ENCODE measurements at places on chromosomes 4 and X. TPM values are rescaled to one million over a fixed set of nuclear protein-coding genes. Genes with fewer than 3 reads are reported as not detected.
A peak's percentile ranks its signal among the peaks of the same experiment; 100 is the strongest.

DNA sequence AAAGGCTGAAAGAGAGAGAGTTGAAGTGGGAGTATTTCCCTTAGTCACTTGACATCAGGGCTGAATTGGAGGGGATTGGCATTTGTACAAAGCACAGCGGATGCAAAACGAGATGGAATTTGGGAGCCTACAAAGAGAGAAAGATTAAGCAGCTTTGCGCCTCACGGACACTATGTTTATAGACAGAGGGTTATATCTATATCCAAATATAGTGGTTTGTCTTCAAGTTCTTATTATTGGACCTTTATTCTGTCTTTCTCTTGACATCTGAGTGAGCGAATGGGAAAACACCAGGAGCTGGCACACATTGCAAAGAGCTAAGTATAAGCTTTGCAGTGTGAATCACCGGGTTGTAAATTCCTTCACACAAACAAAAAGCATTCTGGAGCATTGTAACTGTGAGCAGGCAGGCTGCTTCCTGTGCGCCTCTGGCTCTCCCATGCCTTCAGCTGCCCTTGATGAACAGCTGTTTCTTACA lies 500.2 kb downstream of the STIM2 start:
- no peak overlapping the region for H3K4me3 ChIP-seq
- no peaks in the 10 kb centered on the region for H3K36me3 ChIP-seq
- no peak overlapping the region for H3K27ac ChIP-seq
- no peaks in the 10 kb centered on the region for H3K27me3 ChIP-seq
- DNase-seq = no peak
- no peaks in the 10 kb centered on the region for H3K4me1 ChIP-seq

GRCh38 chrX:2928583-2929434 lies at the start of gene ARSD:
Gene ARSD, minus strand, starts transcription at chrX:2929339. Its CDS starts 64 bp downstream, at chrX:2929275.
- H3K4me3 ChIP-seq = peak within 1 kb of the TSS; percentile 55
- no peaks in the 10 kb centered on the region for H3K36me3 ChIP-seq
- peak; percentile 96 for DNase-seq
- H3K27ac ChIP-seq = peak within 1 kb of the TSS; percentile 94

DNA sequence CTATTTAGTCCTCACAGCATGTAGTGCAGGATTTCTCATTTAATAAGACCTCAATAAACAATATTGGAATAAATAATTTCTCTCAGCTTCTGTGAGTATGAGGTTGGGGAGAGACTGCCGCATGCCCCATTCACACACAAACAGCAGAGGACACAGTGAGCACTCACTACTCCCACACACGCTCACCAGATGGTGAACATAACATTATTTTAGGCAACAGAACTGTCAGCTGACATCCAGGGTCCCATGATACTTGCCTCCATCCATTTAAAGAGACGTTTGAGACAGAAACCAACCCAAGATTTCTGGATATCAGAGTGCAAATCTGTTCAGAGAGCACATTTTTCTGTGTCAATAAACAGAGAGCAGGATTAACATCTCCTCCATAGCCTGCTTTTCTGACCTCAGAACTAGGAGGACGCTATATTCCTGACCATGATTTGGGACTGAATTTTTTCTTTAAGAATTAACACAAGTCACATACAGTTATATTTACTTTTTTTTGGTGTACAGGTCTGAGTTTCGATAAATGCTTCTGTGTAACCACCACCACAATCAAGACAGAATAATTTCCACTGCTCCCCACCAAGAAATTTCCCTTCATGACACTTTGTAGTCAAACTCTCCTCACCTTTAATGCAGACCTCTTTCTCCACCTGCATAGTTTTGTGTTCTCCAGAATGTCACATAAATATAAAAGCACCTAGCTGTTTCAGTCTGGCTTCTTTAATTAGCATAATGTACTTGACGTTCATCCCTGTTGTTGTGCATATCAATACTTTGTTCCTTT lies 16.7 kb downstream of the GPRIN3 start:
- no peak for DNase-seq
- H3K4me3 ChIP-seq = no peak overlapping the region
- no peaks in the 10 kb centered on the region for H3K27me3 ChIP-seq
- no peaks in the 10 kb centered on the region for H3K36me3 ChIP-seq
- peaks cover 27% of the 10 kb centered on the region for H3K4me1 ChIP-seq
- H3K27ac ChIP-seq = no peak overlapping the region

- H3K27ac ChIP-seq = peak overlapping the region; percentile 20
- H3K36me3 ChIP-seq = no peaks in the 10 kb centered on the region
- peaks cover 38% of the 10 kb centered on the region for H3K4me1 ChIP-seq
These were observed 3.1 kb downstream of the PDGFC start for GRCh38 chr4:156968479-156968984.

DNA sequence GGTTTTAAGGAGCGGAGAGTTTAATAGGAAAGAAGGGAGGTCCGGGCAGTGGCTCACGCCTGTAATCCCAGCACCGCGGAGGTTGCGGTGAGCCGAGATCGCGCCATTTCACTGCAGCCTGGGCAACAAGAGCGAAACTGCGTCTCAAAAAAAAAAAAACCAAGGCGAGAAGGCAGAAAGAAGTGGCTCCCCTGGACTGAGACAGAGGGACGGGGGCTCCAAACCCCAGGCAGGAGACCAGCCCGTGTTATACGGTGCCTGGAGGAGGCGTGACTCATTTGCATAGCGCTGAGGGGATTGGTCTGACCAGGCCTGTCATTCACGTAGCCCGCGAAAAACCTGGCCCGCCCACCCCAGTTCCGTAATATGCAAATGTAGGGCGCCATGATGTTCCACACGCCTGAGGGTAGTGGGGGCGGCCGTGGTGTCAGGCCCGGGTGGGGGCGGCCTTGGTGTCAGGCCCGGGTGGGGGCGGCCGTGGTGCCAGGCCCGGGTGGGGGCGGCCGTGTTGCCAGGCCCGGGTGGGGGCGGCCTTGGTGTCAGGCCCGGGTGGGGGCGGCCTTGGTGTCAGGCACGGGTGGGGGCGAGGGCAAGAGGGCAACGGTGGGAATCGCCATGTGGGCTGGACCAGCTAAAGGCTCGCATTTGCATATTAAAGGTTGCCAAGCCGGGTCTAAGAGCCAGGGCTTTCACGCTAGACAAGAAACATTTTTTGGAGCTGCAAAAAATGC lies 2.1 kb downstream of the PLCXD1 start:
- DNase-seq = peak; percentile 93
- peaks cover 9% of the 10 kb centered on the region for H3K4me1 ChIP-seq
- H3K27me3 ChIP-seq = no peaks in the 10 kb centered on the region
- peaks cover 31% of the 10 kb centered on the region for H3K36me3 ChIP-seq

DNA sequence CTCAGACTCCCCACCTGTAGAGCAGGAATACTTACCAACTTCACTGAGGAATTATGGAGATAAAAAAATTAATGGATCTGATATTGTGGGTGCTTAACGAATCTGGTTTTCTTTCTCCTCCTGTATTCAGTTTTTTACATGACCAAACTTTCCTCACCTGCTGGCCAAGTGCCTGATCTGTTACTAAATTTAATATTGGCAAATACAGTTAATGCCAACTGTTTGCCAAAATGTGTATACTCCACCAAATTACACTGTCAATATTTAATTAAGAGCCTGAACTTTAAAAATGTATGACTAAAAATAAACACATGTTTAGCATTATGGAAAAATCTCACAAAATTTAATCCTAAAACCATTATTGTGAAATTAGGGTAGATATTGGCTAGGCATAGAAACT lies 3.3 kb downstream of the PGRMC2 start:
- peaks cover 26% of the 10 kb centered on the region for H3K4me1 ChIP-seq
- no peaks in the 10 kb centered on the region for H3K27me3 ChIP-seq
- H3K27ac ChIP-seq = no peak overlapping the region
- no peak for DNase-seq
- no peaks in the 10 kb centered on the region for H3K36me3 ChIP-seq

DNA sequence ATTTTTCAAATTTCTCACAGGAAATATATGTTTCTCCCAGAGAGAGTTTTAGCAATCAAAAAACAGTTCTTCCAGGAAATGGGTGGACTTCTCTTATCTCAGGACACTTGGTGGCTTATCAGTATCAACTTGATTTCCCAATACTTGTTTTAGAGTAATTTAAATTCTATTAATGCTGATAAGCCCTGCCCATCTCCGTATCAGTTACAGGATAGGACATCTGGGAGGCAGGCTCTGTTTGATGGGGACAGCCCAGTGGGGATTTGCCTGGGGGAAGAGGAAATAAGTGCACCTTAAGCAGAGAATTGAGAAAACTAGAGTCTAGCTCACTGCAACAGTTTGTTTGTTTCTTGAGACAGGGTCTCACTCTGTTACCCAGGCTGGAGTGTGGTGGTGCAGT lies 43.2 kb upstream of the PDGFRA start:
- no peaks in the 10 kb centered on the region for H3K27me3 ChIP-seq
- H3K36me3 ChIP-seq = no peaks in the 10 kb centered on the region
- DNase-seq = no peak
- H3K4me3 ChIP-seq = no peak overlapping the region

DNA sequence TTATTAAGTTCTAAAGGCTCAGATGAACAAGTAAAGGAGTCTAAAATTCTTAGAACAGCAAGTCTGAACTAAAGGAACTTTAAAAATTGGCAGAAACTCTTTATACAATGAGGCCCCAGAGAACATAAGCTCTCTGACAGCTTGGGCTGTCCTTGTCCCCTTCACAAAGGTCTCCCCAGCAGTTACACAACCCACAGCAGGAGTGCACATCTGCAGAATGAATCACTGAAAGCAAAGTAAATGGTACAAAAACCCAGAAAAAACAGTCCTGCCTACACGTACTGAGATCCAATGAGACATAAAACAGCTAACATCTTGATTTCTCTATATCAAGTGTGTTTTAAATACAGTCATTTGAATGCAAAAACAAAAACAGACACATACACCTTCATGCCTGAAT lies 18.7 kb downstream of the RBBP7 start:
- no peaks in the 10 kb centered on the region for H3K4me1 ChIP-seq
- no peak overlapping the region for H3K4me3 ChIP-seq
- H3K36me3 ChIP-seq = peaks cover 59% of the 10 kb centered on the region
- no peak overlapping the region for H3K27ac ChIP-seq
- DNase-seq = no peak

DNA sequence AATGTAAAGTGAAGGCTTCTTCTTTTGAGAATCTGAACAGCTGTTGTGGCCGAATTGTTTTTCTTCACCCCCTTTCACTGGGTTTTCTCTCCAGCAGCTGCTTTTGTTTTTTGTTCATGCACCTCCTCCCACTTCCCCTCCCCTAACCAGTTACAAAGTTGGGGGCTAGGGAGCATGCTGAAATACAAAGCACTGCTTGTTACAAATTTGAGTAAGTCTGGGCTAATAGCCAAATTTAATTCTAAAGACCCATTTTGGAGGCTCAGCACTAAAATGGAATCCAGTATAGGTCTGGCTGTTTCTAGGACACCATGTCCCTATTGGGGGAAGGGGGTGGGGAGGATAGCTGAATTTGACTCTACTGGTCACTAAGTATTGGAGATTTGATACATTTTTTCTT lies 89.2 kb upstream of the GPM6B start:
- no peaks in the 10 kb centered on the region for H3K4me1 ChIP-seq
- H3K36me3 ChIP-seq = no peaks in the 10 kb centered on the region
- no peak for DNase-seq
- no peak overlapping the region for H3K27ac ChIP-seq
- no peak overlapping the region for H3K4me3 ChIP-seq

GRCh38 chrX:130415201-130415600 lies 13.4 kb downstream of the RBMX2 start:
- no peak overlapping the region for H3K27ac ChIP-seq
- DNase-seq = no peak
- no peak overlapping the region for H3K4me3 ChIP-seq
- peaks cover 15% of the 10 kb centered on the region for H3K36me3 ChIP-seq

GRCh38 chrX:38616904-38617303 lies 55.6 kb downstream of the TSPAN7 start:
- no peaks in the 10 kb centered on the region for H3K27me3 ChIP-seq
- no peaks in the 10 kb centered on the region for H3K4me1 ChIP-seq
- no peaks in the 10 kb centered on the region for H3K36me3 ChIP-seq
- no peak overlapping the region for H3K4me3 ChIP-seq

DNA sequence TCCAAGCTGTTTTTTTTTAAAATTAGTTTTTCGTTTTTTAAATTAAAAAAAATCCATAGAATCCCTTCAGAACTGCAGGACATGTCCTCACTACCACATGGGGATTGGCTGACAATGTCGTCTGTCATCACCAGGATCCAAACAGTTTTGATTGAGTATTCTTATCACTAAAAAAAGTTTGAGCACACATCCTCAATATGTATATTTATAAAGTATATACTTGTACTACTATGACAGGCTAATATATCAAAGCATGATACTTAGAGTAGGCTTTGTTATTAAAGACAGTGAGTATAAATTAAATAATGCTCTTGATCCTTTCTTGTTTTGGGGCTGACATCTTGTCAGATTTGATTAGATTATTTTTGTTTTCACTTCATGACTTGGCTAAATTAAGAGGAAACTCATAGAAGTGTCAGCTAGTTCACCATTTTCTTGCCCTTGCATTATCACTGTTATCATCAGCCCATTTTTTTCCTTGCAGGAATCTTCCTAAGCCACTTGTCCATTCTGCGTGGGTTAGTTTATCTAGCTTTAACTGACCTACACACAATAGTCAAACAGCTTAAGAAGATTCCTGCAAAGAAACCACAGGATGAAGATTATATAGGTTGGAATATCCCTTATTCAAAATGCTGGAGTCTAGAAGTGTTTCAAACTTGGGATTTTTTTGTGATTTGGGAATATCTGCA lies 92.8 kb downstream of the AMMECR1 start:
- H3K27me3 ChIP-seq = no peaks in the 10 kb centered on the region
- H3K27ac ChIP-seq = no peak overlapping the region
- DNase-seq = no peak
- H3K4me1 ChIP-seq = no peaks in the 10 kb centered on the region

GRCh38 chr4:185004562-185005218 lies 13.6 kb upstream of the HELT start:
- no peak overlapping the region for H3K27ac ChIP-seq
- H3K27me3 ChIP-seq = peaks cover 27% of the 10 kb centered on the region
- no peaks in the 10 kb centered on the region for H3K36me3 ChIP-seq
- peak; percentile 58 for DNase-seq
- H3K4me1 ChIP-seq = peaks cover 12% of the 10 kb centered on the region

GRCh38 chr4:141132709-141133145 lies 542 bp downstream of the RNF150 start:
- H3K27ac ChIP-seq = no peak overlapping the region
- peak overlapping the region; percentile 77 for H3K4me3 ChIP-seq
- no peak for DNase-seq
- H3K36me3 ChIP-seq = no peaks in the 10 kb centered on the region
- peaks cover 46% of the 10 kb centered on the region for H3K27me3 ChIP-seq

The PRPS2 gene
- total RNA-seq = 26.3 TPM

The GRID2 gene
- not detected for total RNA-seq

The IQCM gene
- not detected for total RNA-seq

The SPRY1 gene
- 86.6 TPM for total RNA-seq

The COL25A1 gene
- total RNA-seq = 0.35 TPM

The FRMD7 gene
- total RNA-seq = not detected

The S100P gene
- total RNA-seq = 16.1 TPM
